ENCODE measurements at places on chromosomes 16 and 17.

GRCh38 chr17:75315541-75316243, 26.5 kb upstream of the SLC25A19 start:
- DNase-seq = peak; percentile 36

DNA sequence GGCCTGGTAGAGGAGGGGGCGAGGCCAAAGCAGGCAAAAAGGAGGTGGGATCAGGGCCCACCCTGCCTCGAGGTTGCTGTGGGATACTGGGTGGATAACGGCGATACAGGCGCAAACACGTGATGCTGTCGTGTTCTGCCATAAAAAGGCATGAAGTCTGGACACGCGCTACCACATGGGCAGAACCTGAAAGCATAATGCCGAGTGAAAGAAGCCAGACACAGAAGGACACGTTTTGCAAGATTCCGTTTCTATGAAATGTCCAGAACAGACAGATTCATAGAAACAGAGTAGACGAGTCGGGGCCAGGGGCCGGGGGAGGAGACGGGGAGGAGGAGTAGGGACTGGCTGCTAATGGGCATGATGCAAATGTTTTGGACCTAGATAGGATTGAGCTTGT, 43.5 kb downstream of the ZDHHC7 start:
- no peak for DNase-seq

DNA sequence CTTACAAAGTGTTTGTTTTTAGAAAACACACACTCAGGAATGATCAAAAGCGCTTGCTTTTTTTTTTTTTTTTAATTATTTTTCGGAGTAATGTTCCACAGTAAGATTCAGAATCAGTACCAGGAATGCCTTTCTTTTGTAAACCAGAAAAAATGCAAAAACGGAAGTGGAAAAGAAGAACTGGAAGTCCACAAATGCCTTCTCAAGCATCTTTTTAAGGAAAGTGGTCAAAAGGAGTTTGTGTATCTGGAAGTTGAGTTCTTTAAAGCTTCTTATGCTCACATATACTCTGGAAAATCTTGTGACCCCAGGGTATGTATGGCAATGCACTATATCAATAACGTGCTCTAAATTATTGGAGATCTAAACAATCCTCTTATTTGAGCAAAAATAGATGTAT, 126.0 kb downstream of the ABCA8 start:
- no peak for DNase-seq

DNA sequence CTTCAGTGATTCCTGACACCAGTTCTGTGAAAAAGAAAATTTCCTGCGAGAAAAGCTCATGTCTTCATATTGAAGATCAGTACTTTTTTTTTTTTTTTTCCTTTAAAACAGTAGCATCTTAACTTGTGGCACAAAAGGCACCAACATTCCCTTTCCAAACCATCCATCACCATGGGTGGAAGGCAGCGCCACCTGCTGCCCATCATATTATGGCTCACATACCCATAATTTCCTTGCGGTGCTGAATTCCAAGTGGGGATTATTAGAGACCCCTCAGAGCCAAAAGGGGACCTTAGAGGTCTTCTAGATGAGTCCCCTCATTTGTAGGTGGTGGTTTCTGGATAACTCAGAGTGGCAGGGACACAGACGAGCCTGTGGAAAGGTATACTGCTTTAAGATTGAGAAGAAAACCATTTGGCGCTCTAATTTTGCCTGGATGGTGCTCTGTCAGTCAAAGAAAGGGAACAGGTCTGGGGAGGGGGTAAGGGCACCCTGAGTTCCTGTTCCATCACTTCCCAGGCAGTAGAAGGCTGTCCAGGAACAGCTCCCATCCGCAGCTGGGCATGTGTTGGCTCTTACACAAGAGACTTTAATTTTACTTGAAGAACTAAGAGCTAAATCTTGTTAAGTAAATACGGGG, 7.9 kb upstream of the SOST start:
- peak; percentile 71 for DNase-seq

- DNase-seq = peak; percentile 57
Observed at GRCh38 chr17:80477647-80478478, 1.5 kb upstream of the NPTX1 start.

GRCh38 chr16:10624527-10624926, 44.1 kb upstream of the EMP2 start:
- DNase-seq = no peak

GRCh38 chr17:73617501-73617900, 26.7 kb downstream of the SDK2 start:
- no peak for DNase-seq

GRCh38 chr17:79981090-79981489, 54.6 kb downstream of the TBC1D16 start:
- DNase-seq = no peak

GRCh38 chr17:43545383-43545632, 832 bp downstream of the ETV4 start:
- no peak for DNase-seq

- peak; percentile 36 for DNase-seq
Observed at GRCh38 chr17:80036715-80037477, 454 bp downstream of the CCDC40 start.

GRCh38 chr16:88622125-88622524, 16.2 kb upstream of the IL17C start:
- no peak for DNase-seq

- DNase-seq = no peak
Observed at GRCh38 chr16:89150981-89151380, 20.6 kb upstream of the CDH15 start.

All from stimulated activated naive CD8-positive, alpha-beta T cell treated with anti-CD3 and anti-CD28 coated beads, Interleukin-15, Interleukin-2, amounts not matched to agents 100 U/mL and 50 U/mL, for 24 hours (primary cell).